ENCODE measurements at places on chromosomes 16 and 17.

GRCh38 chr16:10525214-10525825 is 55.1 kb downstream of the EMP2 start:
- no peak for DNase-seq

GRCh38 chr17:1087381-1088241 is 90.7 kb downstream of the TIMM22 start:
- DNase-seq, result no peak

DNA sequence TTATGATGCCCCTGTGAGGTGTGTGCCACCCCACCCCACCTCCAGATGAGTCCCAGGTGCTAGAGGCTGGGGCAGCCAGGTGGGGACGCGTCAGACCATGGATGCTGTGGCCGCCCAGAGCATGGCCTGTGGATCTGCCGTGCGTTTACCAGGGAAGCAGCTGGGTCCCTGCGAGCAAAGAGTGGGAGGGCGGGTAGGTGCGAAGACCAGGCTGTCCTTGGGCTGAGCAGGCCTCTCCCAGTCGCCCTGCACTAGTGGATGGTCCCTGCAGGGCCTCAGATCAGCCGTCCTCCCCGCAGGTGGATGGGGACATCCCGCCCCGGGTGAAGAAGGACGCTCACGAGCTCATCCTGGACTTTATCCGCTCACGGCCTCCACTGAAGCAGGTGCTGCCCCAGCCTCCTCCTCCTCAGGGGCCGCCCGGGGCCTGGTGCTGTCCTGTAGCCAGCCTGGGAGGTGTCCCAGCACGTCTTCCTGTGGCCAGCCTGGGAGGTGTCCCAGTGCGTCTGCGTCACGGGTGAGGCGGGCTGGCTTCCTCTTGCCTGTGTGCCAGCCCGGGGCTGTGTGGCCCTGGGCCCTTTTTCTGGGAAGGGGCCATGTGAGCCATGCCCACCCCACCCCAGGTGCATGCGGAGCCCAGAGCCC is 18.0 kb upstream of the TCF25 start:
- DNase-seq, result no peak

GRCh38 chr17:59328601-59329000 is 2.9 kb upstream of the YPEL2 start:
- no peak for DNase-seq

GRCh38 chr17:74925242-74925641 is 1.2 kb downstream of the OTOP2 start:
- DNase-seq, result no peak

GRCh38 chr16:70271696-70272095 is 17.6 kb downstream of the AARS1 start:
- no peak for DNase-seq

- DNase-seq, result no peak
Measured at GRCh38 chr16:16139806-16140205, 83.5 kb downstream of the ABCC6 start.

- no peak for DNase-seq
Measured at GRCh38 chr17:58320163-58320558, 8.4 kb downstream of the TSPOAP1 start.

GRCh38 chr17:73592501-73592961 is 51.7 kb downstream of the SDK2 start:
- DNase-seq, result no peak

GRCh38 chr17:42579794-42580551 is 2.4 kb upstream of the PSMC3IP start:
- no peak for DNase-seq

GRCh38 chr16:57755061-57755684 is 19.6 kb downstream of the KATNB1 start:
- no peak for DNase-seq

- DNase-seq, result no peak
Measured at GRCh38 chr17:30600830-30601494, 123.8 kb downstream of the GOSR1 start.
